ENCODE measurements at places on chromosomes 7 and 10. TPM values are rescaled to one million over a fixed set of nuclear protein-coding genes. Genes with fewer than 3 reads are reported as not detected.

- no peak for DNase-seq
Observed at GRCh38 chr7:147432576-147432975, 1158.0 kb upstream of the C7orf33 start.

DNA sequence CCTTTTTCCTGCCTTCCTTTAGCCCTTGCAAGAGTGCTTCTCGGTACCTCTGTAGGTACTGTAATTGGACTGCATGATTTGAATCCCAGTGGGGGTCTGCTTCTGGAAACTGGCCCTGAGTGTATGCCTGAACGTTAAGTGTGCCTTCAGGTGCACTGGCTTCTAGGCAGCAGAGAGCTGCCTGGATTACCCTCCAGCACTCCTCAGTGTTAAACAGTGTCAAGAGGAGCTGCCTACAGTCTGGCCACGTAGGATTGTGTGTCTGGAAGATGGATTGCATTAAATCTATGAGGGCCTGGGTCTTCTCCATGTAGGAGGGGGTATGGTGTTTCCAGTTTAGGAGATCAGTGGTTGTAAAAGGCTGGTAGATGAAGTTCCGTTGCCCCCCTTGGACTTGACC is 103.7 kb downstream of the TRIM24 start:
- no peak for DNase-seq

GRCh38 chr10:78780551-78780961 is 288.2 kb upstream of the ZMIZ1 start:
- DNase-seq: no peak

- no peak for DNase-seq
Observed at GRCh38 chr7:31933481-31933880, 136.7 kb downstream of the PDE1C start.

- no peak for DNase-seq
Observed at GRCh38 chr7:134548877-134549276, at the start of gene AKR1B15. Gene AKR1B15, plus strand, starts transcription at chr7:134549110. Its CDS starts 15,510 bp downstream, at chr7:134564620.

The KIF5B gene
- total RNA-seq: 134 TPM

The FFAR4 gene
- not detected for total RNA-seq
